Keratinocyte (primary cell): ENCODE measurements at places on chromosomes 11 and 22. TPM values are rescaled to one million over a fixed set of nuclear protein-coding genes. Genes with fewer than 3 reads are reported as not detected.
A peak's percentile ranks its signal among the peaks of the same experiment; 100 is the strongest.

GRCh38 chr22:30219049-30219654 lies 27.4 kb downstream of the LIF start:
- H3K4me3 ChIP-seq: no peak overlapping the region
- no peak overlapping the region for H3K27ac ChIP-seq
- no peaks in the 10 kb centered on the region for H3K36me3 ChIP-seq
- H3K4me1 ChIP-seq: peaks cover 4% of the 10 kb centered on the region
- no peak for DNase-seq

- DNase-seq: peak; percentile 91
- no peaks in the 10 kb centered on the region for H3K36me3 ChIP-seq
- H3K27ac ChIP-seq: peak overlapping the region; percentile 69
- H3K27me3 ChIP-seq: peaks cover 8% of the 10 kb centered on the region
- peaks cover 26% of the 10 kb centered on the region for H3K4me1 ChIP-seq
Measured at GRCh38 chr11:69949327-69949726, 128.8 kb upstream of the ANO1 start.

GRCh38 chr11:113528982-113529381 lies 53.8 kb upstream of the DRD2 start:
- H3K4me1 ChIP-seq: peaks cover 22% of the 10 kb centered on the region
- peak overlapping the region; percentile 58 for H3K27ac ChIP-seq
- no peaks in the 10 kb centered on the region for H3K27me3 ChIP-seq
- H3K36me3 ChIP-seq: no peaks in the 10 kb centered on the region
- H3K4me3 ChIP-seq: no peak overlapping the region
- DNase-seq: peak; percentile 93

DNA sequence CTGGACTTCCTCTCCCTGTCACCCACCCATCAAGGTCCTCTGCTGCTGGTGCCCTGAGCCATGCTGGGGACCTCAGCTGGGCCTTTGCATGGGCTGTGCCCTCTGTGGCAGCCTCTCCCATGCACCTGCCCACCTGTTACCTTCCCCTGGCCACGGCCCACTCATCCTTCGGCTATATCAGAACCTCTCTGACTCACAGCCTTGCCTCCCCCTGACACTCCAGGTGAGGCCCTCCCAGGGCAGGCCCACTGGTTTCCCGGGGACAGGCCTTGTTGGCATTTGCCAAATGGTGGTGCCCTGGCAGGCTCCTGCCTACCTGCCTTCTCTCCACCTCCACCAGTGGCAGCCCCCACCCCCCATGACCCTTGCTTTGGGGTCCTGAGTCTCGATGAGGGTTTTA lies 73.7 kb upstream of the PRR5 start:
- no peak for DNase-seq
- no peak overlapping the region for H3K4me3 ChIP-seq
- no peak overlapping the region for H3K27ac ChIP-seq
- H3K36me3 ChIP-seq: no peaks in the 10 kb centered on the region

- peaks cover 30% of the 10 kb centered on the region for H3K36me3 ChIP-seq
- no peak overlapping the region for H3K27ac ChIP-seq
- H3K4me3 ChIP-seq: no peak overlapping the region
- H3K27me3 ChIP-seq: no peaks in the 10 kb centered on the region
- H3K4me1 ChIP-seq: no peaks in the 10 kb centered on the region
- DNase-seq: no peak
Measured at GRCh38 chr11:70343636-70344035, 54.7 kb upstream of the CTTN start.

DNA sequence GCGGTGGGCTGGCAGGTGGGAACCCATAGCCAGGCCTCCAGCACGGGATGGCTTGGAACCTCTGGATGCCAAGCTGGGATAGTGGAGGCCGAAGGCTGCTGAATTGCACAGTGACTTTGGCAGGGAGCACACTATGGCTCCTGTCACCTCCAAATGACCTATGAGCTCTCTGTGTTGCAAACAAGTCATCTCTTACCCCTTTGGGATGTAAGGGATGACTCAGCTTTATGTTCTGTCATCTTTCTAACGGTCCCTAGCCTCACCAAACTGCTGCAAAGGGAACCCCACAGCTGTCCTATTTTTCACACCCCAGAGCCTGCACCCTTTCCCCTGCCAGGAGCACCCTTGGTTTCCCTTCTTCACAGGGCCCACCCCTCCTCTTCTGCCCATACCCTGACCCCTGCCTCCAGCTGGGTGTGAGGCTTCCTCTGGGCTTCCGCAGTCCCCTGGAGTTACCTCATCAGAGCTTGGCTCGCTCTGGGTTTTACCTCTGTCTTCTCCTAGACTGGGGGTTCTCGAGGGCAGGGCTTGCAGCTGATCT lies 2.7 kb upstream of the SCUBE1 start:
- no peak overlapping the region for H3K27ac ChIP-seq
- H3K27me3 ChIP-seq: peaks cover 51% of the 10 kb centered on the region
- H3K4me1 ChIP-seq: no peaks in the 10 kb centered on the region
- DNase-seq: no peak
- no peaks in the 10 kb centered on the region for H3K36me3 ChIP-seq

DNA sequence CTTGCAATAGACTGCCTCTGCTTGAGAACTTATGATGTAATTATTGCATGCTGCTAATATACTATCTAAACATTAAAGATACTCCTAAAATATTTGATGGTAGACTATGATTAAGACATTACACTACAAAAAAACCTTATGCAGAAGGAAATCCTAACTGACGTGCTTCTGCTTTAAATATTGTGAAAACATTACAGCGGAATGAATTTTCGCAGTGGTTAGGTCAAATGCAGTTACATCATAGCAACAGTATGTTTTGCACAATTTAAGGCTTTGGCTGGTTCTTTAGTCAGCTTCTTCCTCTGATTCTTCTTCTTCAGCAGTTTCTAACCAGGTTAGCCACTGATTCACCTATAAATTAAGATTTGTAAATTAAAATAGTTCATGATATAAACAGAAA lies 11.2 kb downstream of the EIF4G2 start:
- H3K4me1 ChIP-seq: peaks cover 2% of the 10 kb centered on the region
- peaks cover 50% of the 10 kb centered on the region for H3K36me3 ChIP-seq
- DNase-seq: no peak
- no peak overlapping the region for H3K27ac ChIP-seq
- H3K27me3 ChIP-seq: no peaks in the 10 kb centered on the region

GRCh38 chr22:25694196-25694907 lies 47.6 kb upstream of the MYO18B start:
- H3K4me3 ChIP-seq: no peak overlapping the region
- H3K4me1 ChIP-seq: no peaks in the 10 kb centered on the region
- H3K36me3 ChIP-seq: peaks cover 5% of the 10 kb centered on the region
- no peak overlapping the region for H3K27ac ChIP-seq
- no peaks in the 10 kb centered on the region for H3K27me3 ChIP-seq

- no peak for DNase-seq
- H3K27ac ChIP-seq: no peak overlapping the region
Measured at GRCh38 chr11:123601743-123602142, 52.7 kb downstream of the SCN3B start.

GRCh38 chr11:32033067-32033466 lies 57.8 kb upstream of the RCN1 start:
- H3K27ac ChIP-seq: no peak overlapping the region
- H3K36me3 ChIP-seq: no peaks in the 10 kb centered on the region
- H3K4me3 ChIP-seq: no peak overlapping the region
- no peaks in the 10 kb centered on the region for H3K27me3 ChIP-seq

DNA sequence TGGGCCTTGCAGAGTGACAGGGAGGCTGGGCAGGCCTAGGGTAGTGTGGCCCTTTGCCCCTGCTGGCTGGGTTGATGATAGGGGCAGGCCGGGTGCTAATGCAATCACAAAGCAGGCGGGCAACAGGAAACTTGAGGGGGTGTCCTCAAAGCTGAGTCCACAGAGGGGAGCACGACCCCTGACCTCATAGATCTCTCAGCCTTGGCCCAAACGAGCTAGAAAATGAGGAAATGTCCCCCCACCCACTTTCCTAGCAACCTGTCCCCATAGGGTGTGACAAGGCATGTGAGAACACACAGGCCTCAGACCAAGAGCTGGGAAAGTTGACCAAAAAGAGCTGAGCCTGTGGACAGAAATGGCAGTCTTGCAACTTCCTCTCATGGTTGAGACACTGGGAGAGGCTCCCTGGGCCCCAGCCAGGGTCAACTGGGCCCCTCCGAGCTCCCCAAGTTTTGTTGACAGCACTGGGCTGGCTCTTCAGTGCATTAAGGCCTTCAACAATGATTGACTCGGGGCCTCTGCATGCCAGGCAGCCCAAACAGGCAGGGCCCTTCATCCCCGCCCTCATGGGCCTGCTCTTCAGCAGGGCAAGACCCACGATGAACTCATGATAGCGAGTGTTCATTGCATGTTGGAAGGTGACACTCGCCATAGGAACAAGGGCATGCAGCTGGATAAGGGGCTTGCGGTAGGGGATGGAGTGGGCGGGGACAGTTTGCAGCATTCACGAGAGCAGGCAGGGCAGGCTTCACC lies 9.8 kb upstream of the SPI1 start:
- H3K27ac ChIP-seq: no peak overlapping the region
- H3K4me1 ChIP-seq: peaks cover 12% of the 10 kb centered on the region
- H3K4me3 ChIP-seq: no peak overlapping the region
- no peaks in the 10 kb centered on the region for H3K27me3 ChIP-seq
- H3K36me3 ChIP-seq: no peaks in the 10 kb centered on the region
- DNase-seq: no peak

DNA sequence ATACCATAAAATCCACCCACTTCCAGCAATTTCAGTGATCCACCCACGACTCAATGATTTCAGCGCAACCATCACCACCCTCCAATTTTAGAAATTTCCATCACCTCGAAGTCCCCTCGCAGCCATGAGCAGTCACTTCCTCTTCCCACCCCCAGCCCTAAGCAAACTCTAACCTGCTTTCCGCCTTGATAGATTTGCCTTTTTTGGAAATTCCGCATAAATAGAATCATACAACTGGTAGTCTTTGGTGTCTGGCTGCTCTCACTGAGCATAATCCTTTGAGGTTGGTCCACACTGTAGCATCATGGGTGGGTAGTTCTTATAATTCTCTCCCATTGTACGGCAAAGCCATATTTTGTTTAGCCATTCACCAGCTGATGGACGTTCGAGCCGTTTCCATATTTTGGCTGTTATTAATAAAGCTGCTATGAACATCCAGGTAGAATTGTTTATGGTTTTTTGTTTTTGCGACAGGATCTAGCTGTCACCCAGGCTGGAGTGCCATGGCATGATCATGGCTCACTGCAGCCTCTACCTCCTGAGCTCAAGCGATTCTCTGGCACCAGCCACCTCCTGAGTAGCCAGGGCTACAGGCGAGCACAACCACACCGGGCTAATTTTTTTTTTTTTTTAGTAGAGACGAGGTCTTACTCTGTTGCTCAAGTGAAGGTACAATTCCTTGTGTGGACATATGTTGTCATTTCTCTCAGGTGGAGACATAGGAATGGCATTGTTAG lies 16.0 kb downstream of the PIM3 start:
- DNase-seq: no peak
- no peaks in the 10 kb centered on the region for H3K27me3 ChIP-seq
- H3K27ac ChIP-seq: no peak overlapping the region
- H3K4me1 ChIP-seq: peaks cover 3% of the 10 kb centered on the region
- no peak overlapping the region for H3K4me3 ChIP-seq

- no peak overlapping the region for H3K27ac ChIP-seq
- DNase-seq: no peak
- H3K4me3 ChIP-seq: no peak overlapping the region
- no peaks in the 10 kb centered on the region for H3K36me3 ChIP-seq
- peaks cover 3% of the 10 kb centered on the region for H3K27me3 ChIP-seq
Measured at GRCh38 chr11:73978576-73979086, 4.0 kb downstream of the UCP2 start.

DNA sequence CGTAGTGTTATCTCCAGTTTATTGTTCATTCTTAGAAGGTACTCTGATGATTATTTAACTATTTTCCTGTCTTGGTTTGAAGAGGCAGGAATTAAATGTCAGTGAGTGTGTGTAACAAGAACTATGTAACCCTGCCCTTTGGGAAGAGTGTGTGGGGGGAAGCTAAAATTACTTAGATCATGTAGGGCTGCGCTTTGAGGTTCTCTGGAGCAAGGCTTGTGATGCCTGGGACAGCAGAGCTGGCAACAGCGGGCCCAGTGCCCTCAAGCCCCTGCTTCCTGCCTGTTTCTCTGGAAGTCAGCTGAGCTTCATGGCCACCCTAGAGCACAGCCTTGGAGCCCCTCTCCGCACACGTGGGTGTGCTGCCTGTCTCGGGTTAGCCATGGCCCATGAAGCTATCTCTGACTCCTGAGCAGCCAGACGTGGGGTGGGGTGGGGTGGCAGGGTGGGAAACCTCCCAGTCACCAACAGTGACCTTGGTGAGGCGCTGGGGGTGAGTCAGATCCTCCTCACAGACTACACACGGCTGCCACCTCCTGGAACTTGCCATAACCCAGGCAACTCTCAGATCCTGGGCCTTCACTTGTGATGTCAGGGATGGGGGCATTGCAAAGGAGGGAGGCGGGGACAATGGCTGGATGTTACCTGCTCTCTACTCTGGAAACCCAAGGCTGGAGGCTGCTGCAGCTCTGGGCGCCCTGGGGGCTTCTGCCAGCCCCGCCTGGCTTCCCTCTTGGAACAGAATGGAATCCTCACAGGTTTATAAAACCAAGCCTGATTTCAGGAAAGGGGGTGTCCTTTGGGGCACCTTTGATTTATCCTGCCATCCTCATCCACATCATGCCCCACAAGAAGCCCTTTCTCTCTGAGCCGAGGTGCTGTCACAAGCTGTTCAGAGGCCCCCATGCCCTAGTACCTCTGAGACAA lies 88.6 kb downstream of the SNX19 start:
- H3K4me1 ChIP-seq: peaks cover 9% of the 10 kb centered on the region
- no peaks in the 10 kb centered on the region for H3K36me3 ChIP-seq
- DNase-seq: no peak
- H3K27ac ChIP-seq: no peak overlapping the region

- H3K27me3 ChIP-seq: no peaks in the 10 kb centered on the region
- H3K36me3 ChIP-seq: no peaks in the 10 kb centered on the region
- no peak for DNase-seq
- no peak overlapping the region for H3K4me3 ChIP-seq
Measured at GRCh38 chr11:130308886-130309285, 5.8 kb downstream of the ZBTB44 start.

GRCh38 chr22:37427135-37427710 lies at the start of gene ELFN2:
TSS of gene ELFN2 (minus strand) at chr22:37427479. CDS start at chr22:37375534, 51,945 bp downstream.
- no peaks in the 10 kb centered on the region for H3K36me3 ChIP-seq
- no peak for DNase-seq
- peaks cover 37% of the 10 kb centered on the region for H3K27me3 ChIP-seq
- peaks cover 19% of the 10 kb centered on the region for H3K4me1 ChIP-seq

DKK3 gene
- 712 to 984 TPM (median 777 TPM) in 3 replicates for polyA plus RNA-seq

TTC28 gene
- polyA plus RNA-seq: 0.66 to 1.6 TPM (median 0.94 TPM) in 3 replicates

TMEM151A gene
- polyA plus RNA-seq: 0.05 to 0.18 TPM in 2 of 3 replicates, not detected in the other

OR51M1 gene
- not detected in 3 replicates for polyA plus RNA-seq

THY1 gene
- 2.4 to 5.7 TPM (median 5.0 TPM) in 3 replicates for polyA plus RNA-seq

DGCR6 gene
- 0.37 to 1.2 TPM (median 0.88 TPM) in 3 replicates for polyA plus RNA-seq

GALNT18 gene
- 27.2 to 35.5 TPM (median 29.3 TPM) in 3 replicates for polyA plus RNA-seq

GLYATL1B gene
- not detected in 3 replicates for polyA plus RNA-seq
